CD4-positive, alpha-beta T cell treated with Interleukin-1 beta for 1 hour (primary cell): ENCODE measurements at places on chromosomes 5 and 9.
A peak's percentile ranks its signal among the peaks of the same experiment; 100 is the strongest.

DNA sequence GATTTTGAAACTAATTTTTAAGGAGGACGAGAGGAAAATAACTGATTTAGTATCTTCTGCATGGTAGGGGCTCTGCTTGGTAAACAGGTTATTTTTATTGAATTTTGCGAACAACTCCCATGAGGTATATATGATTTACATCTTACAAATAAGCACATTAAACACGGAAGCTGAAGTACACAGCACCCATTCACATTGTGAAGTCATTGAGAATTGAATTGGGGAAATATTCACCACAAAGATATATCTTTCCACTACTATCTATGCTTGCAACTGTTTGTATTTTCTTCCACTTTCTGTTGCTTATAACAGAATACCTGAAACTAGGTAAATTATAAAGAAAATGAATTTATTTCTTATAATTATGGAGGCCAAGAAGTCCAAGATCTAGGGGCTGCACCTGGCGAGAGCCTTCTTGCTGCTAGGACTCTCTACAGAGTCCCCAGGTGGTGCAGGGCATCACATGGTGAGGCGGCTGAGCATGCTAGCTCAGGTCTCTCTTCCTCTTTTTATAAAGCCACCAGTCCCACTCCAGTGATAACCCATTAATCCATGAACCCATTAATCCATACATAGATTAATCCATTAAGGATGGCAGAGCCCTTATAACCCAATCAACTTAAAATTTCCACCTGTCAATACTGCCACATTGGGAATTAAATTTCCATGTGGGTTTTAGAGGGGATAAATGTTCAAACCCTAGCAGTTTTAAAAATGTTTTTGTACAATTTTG lies 79.0 kb upstream of the ZNF608 start:
- peak; percentile 50 for DNase-seq

DNA sequence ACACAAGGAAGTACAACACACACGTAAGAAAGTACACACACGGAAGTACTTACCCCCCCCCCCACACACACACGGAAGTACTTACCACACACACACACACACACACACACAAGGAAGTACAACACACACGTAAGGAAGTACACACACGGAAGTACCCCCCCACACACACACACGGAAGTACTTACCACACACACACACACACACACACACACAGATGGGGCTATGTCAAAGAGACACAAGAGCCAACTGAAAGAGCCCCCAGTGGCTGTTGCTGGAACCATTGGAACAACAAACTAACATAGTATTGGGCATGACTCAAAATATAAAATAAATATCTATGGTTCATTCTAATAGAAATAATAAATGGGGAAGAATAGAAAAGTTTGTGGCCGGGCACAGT lies 4.9 kb upstream of the MAPK9 start:
- DNase-seq: peak; percentile 34

DNA sequence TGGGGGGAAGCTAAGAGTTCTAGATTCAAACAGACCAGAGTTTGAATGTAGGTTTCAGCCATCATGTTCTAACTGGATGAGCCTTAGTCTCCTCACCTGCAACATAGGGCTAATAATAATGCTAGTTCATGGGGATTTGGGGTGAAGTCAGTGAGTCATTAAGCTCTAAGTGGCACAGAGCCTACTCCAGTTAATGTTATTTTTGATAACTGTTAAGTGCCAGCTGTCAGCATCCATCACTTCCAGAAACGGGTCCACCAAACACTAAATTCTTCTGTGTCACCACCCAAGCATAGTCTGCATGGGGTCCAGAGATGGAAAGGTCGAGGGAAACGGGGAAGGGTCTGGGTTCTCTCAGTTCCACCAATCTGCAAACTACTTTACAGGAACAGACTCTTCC lies 1.8 kb upstream of the TSC1 start:
- no peak for DNase-seq

DNA sequence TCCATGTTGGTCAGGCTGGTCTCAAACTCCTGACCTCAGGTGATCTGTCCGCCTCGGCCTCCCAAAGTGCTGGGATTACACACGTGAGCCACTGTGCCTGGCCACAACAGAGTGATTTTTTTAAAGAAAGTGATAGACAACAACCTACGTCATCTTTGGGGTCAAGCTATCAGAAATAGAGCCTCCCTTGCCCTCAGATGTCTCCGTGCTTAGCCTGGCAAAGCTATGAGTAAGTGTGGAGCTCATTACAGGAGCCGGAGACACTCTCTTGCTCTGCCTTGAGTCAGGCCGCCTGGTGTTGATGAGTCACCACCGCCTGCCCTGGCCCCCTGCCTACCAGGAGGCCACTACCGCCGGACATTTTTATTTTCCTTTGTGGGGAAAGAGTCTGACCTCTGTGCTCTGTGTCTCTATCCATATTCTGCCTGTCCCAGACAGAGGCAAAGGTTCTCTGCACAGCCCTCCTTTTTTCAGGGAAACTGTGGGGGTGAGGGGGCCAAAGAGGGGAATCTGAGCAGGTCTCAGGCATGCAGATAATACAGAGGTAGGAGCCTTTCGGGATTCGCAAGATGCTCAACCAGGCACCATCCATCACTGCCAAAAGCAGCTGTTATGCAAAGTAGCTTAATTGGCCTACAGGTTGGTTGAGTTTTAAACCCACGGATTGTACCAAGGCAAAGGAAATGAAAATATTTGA lies 123.7 kb upstream of the CPEB4 start:
- DNase-seq: peak; percentile 60

DNA sequence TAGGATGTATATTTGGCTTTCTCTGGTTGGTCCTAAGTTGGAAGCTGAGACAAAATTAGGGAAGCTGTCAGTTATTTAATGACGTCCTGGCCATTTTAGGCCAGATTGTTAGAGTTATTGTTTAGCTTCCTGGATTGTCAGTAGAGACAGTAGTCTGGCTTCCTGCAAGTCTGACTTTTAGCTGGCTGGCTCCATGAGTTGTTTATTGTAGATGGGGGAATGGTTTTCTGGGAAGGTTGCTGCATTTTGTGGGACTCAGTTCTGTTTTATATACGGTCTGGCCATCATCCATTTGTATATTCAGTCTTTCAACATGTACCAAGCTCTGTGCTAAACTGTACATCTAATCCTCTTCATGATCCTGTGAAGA lies 68.3 kb downstream of the SGCD start:
- no peak for DNase-seq

GRCh38 chr5:436641-436975 lies 6.4 kb upstream of the EXOC3 start:
- DNase-seq: no peak

DNA sequence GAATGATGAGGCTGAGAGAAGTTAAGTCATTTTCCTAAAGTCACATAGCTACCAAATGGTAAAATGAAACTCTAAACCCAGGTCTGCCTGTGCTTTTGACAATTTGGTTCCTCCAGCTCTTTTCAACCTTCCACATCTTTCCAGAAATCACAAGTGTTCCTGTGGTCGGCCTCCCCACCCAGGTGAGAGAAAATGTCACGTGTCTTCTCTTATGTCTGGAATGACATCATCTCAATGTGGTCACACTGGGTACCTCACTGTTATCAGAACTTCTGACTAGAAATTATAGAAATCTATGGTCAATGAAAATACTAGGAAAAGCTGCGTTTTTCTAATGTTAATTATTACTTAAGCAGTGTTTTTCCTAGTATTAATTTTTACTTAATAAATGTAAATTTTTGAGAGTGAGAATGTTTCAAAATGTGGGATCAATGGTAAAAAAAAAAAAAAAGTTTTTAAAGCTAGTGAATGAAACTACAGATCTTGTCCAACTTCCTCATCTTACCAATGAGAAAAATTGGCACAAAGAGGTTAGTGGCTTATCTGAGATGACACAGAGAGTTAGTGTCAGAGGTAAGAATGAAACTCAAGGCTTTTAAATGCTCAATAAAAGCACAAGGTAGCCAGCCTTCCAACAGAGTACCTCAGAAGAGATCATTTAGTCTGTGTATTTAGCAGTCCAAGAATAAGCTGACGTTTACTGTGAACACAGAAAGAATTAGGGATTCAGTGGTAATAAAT lies 228.7 kb upstream of the NR4A3 start:
- no peak for DNase-seq

- DNase-seq: peak; percentile 74
Measured at GRCh38 chr9:127943731-127944144, 6.1 kb upstream of the DPM2 start.

DNA sequence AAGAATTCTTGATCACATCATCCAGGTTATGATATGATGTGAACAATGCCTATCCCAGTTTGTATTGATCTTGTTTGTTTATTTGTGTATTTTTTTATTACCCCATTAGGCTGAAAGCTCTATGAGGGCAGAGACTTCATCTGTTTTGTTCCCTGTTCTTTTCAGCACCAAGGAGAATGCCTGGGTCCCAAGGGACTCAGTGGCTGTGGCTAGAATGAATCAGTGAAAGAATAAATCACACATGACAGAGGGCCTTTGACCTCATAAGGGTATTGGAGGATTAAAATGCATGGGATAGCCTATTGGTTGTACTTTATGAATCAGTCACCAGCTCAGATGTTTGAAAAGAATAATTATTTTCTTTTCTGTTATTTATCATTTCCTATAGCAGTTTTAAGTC lies 292.2 kb downstream of the GAS1 start:
- DNase-seq: no peak

- DNase-seq: peak; percentile 74
Measured at GRCh38 chr5:52725065-52725746, 62.5 kb upstream of the ITGA1 start.

DNA sequence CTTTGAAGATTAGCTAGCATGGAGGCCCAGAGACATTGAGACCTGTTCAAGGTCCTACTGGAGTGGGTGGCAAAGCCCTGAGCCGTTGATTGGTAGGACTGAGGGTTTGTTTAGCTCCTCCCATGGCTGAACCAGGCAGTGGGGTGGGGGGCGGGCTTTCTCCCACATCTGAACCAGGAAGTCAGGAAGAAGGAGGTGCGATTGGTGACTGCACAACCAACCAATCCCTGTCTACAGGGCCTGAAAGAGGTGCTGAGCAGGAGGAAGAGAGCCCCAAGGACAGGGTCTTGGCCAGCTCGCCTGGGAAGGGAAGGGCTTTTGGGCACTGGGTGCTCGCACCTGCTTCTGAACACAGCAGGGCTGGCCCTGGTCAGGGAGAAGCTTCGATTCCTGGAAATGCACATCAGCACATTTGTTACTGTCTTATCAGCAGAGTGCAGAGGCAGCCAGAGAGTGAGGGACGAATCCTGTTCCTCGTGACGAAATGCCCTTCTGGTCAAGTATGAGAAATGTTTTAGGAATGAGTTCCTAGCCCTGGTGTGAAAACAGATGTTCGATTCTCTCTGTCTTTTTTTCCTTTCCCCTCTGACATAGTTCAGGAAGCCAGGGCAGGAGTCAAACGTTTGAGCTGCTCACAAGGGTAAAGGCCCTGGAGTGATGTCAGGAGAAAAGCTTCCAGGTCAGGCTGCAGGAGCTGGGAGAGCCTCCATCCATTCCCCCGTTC lies 294.8 kb upstream of the KLF4 start:
- no peak for DNase-seq

- no peak for DNase-seq
Measured at GRCh38 chr5:175381130-175381529, 62.9 kb downstream of the DRD1 start.

DNA sequence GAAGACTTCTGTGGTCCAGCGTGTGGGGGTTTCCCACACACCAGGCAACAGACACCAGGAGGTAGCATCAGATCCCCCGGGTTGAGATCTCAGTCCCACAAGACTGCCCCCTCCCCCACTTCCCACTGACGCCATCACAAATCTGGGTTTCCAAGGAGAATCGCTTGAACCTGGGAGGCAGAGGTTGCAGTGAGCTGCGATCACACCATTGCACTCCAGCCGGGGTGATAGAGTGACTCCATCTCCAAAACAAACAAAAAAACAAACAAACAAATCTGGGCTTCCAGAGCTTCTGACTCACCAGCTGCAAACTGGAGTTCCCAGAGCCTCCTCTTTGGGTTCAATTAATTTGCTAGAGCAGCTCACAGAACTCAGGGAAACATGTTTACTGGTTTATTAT lies 4.7 kb upstream of the GBGT1 start:
- no peak for DNase-seq

DNA sequence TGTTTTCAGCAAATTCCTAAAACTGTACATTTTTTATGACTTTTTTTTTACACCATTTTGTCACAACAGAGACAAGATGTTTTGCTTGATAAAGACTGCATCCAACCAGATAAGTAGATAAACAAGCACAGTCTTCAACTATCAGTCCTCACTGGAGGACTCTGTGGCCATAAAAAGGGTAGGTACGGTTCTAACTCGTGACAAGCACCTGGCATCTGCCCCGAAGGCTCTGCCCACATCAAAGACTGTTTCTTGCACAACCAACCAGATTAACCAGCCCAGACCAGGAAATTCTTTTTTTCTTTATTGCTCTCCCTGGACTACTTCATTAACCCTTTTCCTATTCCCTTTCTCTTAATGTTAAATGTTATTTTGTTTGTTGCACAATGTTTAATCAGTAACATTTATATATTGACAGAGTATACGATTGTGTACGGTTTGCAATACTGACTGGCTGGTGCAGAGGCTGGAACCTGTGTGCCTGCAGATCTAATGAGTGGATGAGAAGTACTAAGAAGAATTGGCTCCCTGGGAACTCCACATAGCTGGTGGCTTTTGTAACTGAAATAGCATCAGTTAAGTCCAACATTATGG lies 74.1 kb downstream of the SERINC5 start:
- DNase-seq: peak; percentile 49

DNA sequence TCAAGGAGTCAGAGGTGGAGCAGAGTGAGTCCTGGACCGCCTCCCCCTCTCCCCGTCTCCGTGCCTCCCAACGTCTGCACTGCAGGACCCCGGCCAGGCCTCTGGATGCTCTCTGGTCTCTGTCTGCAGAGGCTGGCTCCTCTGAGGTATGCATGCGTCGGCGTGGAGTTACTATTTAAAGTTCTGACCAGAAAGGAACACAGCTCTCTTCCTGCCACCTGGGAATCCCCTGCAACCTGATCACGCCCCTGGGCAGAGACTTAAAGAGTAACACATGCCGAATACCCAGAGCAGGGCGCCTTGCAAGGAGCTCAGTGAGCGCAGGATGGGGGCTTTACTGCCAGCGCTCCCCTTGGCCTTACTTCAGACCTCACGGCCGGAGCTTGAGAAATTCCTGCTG lies 16.0 kb downstream of the ANXA6 start:
- peak; percentile 68 for DNase-seq

GRCh38 chr5:178223828-178224335 lies 8.7 kb downstream of the PHYKPL start:
- DNase-seq: no peak

DNA sequence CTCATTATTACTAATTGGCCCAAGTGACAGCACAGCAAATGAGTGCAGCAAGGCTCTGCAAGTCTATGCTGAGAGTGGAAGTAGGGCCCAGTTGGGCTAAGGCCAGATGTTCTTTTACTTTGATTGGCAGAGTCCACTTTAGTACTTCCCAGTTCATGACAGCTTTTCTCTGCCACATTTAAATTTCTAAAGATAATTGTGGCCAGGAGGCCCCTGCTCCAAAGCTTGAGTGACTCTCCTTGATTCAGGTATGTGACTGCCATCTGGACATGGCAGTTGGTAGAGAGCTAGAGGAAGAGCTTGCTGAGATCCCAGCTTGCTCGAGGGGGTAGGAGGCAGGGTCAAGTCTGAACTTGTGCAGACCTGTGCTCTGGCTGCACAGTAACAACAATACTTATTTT lies 154.1 kb downstream of the CARTPT start:
- DNase-seq: no peak

GRCh38 chr9:131801810-131802209 lies 61.9 kb upstream of the RAPGEF1 start:
- DNase-seq: no peak

- no peak for DNase-seq
Measured at GRCh38 chr5:160488394-160489325, 67.0 kb downstream of the PTTG1 start.
